ENCODE measurements at places on chromosomes 6 and 20.
A peak's percentile ranks its signal among the peaks of the same experiment; 100 is the strongest.

DNA sequence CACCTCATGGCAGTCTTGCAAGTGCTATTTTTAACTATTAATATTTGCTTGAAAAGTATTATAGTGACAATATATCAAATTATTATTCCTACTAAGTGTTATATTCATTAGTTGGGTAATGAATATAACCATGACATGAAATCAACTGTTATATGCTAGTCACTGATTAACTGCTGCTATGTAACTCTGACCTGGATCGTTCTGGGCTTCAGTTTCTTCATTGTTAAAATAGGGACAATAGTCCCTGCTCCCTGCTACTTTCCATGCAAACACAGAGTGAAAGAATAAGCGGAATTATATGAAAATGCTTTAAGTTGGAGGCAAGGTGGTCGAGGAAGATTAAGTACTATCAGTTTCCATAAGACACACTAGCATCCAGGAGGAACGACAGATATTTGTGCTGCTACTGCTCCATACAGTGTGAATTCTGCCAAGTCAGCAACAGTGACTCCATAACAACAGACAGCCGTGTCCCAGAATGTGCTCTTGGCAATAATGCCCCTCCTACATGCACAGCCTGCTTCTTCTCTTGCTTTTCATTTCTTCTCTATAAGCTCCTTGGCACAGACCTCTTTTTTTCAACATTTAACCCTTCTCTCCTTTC lies 107.2 kb downstream of the CHD6 start:
- no peak for DNase-seq

- DNase-seq = no peak
These were observed 21.6 kb downstream of the MDGA1 start for GRCh38 chr6:37676071-37676470.

- no peak for DNase-seq
These were observed 14.6 kb upstream of the DEFB132 start for GRCh38 chr20:242905-243304.

GRCh38 chr20:38809942-38810341 lies 4.4 kb downstream of the PPP1R16B start:
- DNase-seq = no peak

- no peak for DNase-seq
These were observed 11.3 kb upstream of the CYP24A1 start for GRCh38 chr20:54184904-54185626.

GRCh38 chr20:52483382-52483781 lies 291.8 kb upstream of the ZFP64 start:
- no peak for DNase-seq

DNA sequence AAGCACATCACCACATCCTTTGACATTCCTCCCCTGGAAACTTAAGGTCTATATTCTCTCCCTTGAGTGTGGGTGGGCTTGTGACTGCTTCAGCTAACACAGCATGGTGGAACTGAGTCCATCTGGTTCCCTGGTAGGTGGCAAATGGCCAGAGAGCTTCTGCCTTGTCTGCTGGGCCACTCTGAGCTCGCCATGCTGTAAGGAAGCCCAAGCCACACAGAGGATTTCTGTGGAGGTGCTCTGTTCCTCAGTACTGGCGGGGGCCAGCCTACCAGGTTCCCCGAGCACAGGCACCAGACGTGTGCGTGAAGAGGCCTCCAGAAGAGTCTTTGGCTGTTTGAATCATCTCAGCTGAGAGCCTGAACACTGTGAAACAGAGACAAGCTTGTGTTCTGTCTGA lies 41.6 kb upstream of the PMEPA1 start:
- DNase-seq = no peak

DNA sequence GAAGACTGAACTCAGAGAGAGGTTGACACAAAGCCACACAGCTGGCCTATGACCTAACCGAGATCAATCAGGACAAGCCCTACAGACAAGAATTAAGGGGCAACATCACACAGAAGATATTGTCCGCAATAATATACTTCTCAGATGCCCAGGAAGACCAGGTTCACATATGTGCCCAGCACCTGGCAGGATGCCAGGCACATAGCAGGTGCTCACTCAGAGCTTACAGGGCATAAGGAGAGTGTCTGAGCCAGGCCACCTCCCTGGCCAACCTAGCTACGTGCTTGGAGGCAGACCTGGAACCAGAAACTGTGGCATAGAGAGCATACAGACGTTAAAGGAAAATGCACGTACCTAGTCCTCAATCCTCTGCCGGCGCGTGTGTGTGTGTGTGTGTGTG lies 87.0 kb upstream of the LRFN2 start:
- DNase-seq = no peak

- DNase-seq = no peak
These were observed 125.3 kb downstream of the ANKS1A start for GRCh38 chr6:35014341-35014740.

- no peak for DNase-seq
These were observed 8.5 kb downstream of the SPTLC3 start for GRCh38 chr20:13017235-13017634.

DNA sequence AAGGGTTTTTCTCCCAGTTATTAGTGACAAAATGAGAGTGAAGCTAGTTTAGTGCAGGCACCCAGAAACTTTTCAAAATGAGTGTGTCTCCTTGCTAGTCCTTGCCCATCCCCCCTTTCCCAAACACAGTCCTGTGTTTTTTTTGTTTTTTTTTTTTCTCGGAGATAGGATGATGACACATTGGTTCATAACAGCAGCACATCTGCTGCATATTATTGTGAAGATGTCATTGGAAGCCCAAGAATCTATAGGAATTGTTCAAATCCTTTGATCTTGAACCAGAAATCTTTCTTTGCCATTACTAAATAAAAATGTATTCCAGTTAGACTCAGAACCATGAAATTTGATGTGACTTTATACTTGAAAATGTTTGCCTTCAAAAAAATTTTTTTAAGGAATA lies 162.4 kb downstream of the FRK start:
- DNase-seq = peak; percentile 61

- no peak for DNase-seq
These were observed 87.5 kb downstream of the MDN1 start for GRCh38 chr6:89731924-89732567.

DNA sequence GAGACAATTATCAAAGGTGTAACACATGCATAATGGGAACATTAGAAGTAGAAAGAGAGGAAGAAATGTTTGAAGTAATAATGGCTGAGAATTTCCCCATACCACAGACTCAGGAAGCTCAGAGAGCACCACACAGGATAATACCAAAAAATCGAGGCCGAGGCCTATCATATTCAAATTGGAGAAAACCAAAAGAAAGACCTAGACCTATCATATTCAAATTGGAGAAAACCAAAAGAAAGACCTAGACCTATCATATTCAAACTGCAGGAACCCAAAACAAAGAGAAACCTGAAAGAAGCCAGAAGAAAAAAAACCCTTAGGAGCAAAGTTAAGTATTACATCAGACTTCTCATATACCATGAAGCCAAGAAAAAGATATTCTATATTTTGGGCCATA lies 18.0 kb downstream of the NINL start:
- DNase-seq = no peak

DNA sequence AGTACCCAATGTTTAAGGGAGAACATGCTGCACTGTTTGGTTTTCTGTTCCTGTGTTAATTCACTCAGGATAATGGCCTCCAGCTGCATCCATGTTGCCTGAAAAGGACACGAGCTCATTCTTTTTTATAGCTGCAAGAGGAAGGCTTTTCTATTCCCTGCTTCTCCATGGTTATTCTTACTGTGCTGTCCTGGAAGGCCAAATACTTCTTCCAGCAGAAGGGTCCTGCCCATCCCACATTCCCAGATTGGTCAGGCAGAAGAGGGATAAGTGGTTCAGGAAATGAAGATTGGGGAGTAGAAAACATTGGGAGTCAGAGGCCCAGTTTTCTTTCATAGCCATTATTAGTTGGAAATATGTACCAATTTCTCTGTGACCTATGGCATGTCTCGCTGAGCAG lies 122.4 kb downstream of the TCP11 start:
- no peak for DNase-seq

- DNase-seq = no peak
These were observed 130.1 kb upstream of the NEDD9 start for GRCh38 chr6:11362564-11362963.

- peak; percentile 85 for DNase-seq
These were observed 10.2 kb downstream of the WFDC3 start for GRCh38 chr20:45781391-45781931.

- peak; percentile 7 for DNase-seq
These were observed 46.2 kb upstream of the SDHAF4 start for GRCh38 chr6:70520575-70520974.

DNA sequence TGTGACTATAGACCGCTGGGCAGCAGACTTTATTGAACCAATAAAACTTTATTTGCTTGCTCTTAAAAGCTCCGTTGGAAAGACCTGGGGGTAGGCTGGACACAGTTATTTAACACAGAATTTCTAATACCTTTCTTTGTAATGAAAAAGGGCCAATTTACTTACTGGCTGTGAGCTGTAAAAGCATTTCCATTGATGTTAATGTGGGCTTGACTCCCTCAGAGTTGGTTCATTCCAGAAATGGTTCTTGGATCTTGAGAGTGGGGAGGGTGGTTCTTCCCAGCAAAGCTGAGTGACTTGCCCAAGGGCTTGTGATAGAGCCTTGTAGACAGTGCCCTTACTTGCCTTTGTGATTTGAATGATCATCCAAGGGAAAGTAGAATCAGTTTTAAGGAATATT lies 100.6 kb downstream of the SOX4 start:
- DNase-seq = no peak

GRCh38 chr6:56802584-56802983 lies 152.3 kb upstream of the BEND6 start:
- DNase-seq = peak; percentile 70

GRCh38 chr6:167094436-167094819 lies 28.5 kb upstream of the CCR6 start:
- DNase-seq = no peak

DNA sequence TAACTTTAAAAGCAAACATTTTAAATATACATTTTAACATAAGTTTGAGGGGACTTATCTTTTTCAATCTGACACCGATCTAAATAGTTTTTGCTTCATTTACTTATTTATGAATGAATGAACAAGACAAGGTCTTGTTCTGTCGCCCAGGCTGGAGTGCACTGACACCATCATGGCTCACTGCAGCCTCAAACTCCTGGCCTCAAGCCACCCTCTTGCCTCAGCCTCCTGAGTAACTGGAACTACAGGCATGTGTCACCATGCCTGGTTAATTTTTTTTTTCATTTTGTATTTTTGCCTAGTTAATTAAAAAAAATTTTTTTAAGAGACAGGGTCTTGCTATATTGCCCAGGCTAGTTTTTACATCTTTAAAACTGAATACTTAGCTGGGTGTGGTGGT lies 25.4 kb downstream of the FBXO9 start:
- peak; percentile 31 for DNase-seq

GRCh38 chr6:2820415-2820814 lies 21.2 kb downstream of the SERPINB1 start:
- peak; percentile 16 for DNase-seq

DNA sequence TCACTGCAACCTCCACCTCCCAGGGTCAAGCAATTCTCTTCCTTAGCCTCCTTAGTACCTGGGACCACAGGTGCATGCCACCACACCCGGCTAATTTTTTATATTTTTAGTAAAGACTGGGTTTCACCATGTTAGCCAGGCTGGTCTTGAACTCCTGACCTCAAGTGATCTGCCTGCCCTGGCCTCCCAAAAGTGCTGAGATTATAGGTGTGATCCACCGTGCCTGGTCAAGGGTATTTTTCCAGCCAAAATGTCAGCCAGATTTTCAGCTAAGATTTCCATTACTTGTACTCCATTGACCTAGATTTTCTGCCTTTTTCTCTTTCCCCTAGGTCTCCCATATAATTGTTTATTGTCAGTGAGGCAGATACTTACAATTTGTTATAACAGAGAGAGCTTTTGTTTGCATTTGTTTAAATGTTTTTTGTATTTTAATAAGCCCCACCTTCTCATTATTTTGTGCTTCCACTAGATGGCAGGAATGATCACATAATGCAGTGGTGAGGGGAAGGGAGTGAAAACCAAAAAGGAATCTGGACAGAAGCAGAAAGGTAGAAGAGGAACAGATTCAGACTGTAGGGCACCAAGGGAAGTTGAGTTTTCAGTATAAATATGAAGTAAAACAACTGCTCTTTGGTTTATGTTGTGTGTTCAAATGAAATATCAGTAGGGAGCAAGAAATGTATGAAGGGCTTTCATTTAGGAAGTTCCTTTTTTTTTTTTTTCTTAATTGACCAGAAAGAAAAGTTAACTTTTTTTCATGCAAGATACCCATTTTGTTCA lies 29.7 kb downstream of the RPF2 start:
- peak; percentile 51 for DNase-seq

DNA sequence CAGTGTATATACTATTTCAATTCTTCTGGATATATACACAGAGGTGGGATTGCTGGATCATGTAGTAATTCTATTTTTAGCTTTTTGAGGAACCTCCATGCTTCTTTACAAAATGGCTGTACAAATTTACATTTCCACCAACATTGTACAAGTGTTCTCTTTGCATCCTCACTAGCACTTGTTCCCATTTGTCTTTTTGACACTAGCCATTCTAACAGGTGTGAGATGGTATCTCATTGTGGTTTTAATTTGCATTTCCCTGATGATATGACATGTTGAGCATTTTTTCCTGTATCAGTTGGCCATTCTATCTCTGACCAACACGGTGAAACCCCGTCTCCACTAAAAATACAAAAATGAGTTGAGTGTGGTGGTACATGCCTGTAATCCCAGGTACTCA lies 68.1 kb upstream of the PMEPA1 start:
- no peak for DNase-seq

- DNase-seq = no peak
These were observed 199.6 kb downstream of the OGFRL1 start for GRCh38 chr6:71488186-71488585.

DNA sequence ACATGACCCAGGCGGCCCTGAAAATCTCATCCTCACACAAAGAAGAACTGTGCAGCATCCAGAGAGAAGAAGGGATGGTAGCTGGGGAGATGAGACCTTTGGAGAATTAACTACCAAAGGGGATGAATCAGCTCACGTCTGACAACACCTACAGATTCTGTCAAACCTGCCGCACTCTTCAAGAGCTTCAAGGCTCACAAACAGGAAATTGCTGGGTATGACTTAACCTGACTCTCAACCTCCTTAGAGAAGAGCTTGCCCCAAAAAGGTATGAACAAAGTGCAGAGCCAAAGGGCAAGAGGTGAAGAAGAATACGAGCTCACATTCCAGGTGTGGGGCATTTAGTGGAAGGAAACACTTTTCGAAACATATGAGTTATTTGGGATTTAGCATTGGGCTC lies 139.8 kb downstream of the BACH2 start:
- DNase-seq = no peak

DNA sequence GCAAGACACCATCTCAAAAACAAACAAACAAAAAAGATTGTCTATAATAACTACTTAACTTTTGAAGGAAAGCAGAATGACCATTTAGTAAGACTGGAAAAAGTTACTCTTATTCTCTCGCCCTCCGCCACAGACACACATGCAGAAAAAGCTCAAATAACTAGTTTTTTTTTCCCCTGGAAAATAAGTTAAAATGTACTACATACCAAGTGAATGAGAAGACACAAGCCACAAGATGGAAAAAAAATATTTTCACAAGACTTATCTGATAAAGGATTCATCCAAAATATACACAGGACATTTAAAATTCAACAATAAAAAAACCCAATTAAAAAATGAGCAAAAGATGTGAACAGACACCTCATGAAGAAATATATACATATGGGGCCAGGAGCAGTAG lies 31.9 kb downstream of the NUDT3 start:
- DNase-seq = peak; percentile 79

All from astrocyte of the spinal cord (primary cell).